ENCODE measurements at places on chromosomes 7 and 10.

GRCh38 chr10:105121743-105122142 lies 480.7 kb downstream of the SORCS3 start:
- DNase-seq: no peak

DNA sequence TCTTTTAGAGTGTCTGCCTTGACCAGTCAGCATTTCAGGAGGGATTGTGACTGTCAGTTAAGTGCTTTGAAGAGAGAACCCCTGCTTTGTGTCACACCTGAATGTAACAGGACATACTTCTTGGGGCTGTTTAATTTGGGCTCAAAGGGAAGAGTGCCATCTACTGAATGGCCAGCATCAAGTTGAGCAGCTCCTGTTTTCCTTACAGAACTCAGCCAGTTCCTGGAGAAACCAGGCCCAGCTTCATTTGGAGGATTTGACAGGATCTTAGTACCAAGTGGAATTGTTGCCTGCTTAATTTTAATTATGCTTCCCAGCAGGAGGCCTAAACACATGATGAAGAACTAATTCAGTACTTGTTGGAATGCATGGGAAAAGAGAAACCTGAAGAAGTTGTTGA lies 8.3 kb downstream of the ADD3 start:
- no peak for DNase-seq

DNA sequence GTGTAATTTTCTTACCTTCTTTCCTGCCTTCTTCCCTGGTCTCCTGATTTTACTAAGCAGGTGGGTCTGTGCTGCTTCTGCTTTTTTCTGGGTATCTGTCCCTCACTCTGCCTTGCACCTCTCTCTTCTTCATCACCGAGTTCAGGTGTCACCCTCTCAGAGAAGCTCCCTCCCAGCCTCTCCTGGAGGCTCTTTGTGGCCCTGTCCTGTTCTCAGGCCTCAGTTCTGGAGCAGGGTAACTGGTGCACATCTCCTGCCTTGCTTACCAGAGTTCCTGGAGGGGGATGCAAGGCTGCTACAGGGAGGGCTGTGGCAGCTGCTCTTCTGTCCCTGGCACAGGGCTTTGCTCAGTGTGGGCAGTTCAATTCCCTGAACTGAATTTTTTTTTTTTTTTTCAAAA lies 66.1 kb downstream of the RBM33 start:
- DNase-seq: no peak

GRCh38 chr7:40546616-40547501 lies 412.1 kb downstream of the SUGCT start:
- no peak for DNase-seq

DNA sequence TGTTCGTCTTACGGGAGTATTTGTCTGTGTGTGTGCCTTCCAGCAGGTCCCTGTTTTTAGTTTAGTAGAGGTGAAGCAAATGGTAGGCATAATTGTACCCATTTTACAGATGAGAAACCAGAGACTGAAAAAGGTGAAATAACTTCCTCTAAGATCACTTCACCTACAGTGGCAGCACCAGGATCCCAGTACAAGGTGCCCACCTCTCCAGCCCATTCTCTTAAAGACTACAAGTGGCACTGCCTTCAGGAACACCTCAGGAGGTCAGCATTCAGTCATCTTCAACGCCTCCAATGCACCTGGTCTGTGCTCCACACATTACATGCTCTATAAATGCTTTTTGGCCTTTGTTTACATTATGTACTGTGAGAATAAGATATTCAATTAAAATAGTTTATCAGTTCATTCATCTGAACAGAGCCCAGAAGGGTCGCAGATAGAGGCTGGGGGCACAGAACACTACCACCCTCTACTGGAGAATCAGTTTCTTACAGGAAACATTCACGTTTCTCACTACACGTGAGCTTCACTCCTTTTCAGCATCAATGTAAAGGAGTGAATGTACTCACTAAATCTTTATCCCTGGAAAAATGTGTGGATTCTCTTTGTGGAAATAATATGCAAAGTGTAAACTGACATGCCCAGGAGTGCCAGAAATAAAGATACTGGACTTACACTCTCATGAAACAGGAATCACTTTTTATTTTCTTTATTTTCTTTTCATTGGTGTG lies 45.5 kb upstream of the ABLIM1 start:
- peak; percentile 47 for DNase-seq

GRCh38 chr7:712381-713138 lies 13.9 kb upstream of the DNAAF5 start:
- no peak for DNase-seq

DNA sequence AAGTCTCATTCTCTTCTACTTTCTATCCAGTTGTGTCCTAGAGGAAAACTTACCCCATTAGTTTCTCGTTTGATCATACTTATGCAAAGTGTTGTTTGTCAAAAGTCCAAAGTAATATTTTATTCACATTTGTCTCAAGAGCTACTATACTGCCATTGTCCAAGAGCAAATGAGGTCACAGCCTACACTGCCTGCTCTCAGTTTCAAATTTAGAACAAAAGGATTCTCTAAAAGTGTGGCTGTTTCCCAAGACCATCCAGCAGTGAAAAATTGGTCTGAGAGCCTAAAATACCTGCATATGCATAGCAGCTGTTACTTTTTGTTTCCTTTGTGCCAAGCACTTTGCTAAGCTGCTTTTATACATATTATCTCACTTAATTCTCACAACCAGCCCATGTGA lies 439.5 kb upstream of the NFE2L3 start:
- no peak for DNase-seq

DNA sequence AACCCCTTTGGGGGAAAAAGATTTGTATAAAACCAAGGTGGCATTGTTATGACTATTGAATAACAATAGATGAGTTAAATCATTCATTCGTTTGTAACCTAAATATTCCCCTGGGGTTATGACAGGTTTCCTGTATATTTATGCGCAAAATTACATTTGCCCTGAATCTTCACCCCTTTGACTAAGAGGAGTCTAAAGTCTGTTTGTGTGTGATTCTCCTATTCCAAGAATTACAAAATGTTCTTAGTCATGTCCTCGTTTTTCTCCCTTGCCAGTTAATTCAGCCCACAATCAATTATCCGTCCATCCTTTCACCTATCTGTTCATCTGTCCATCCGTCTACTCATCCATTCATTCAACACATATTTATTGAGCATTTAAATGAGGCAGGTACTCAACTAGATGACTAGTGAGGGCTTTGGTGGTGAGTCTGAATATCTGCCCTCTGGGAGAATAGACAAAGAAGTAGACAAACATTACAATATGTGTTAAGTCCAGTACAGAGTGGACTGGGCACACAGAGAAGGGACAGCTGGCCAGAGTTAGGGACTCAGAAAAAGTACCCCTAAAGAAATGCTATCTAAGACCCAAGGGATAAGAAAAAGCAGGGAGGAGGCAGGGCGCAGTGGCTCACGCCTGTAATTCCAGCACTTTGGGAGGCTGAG lies 35.6 kb upstream of the TCF7L2 start:
- DNase-seq: no peak

- no peak for DNase-seq
Observed at GRCh38 chr7:142063551-142064442, 47.7 kb upstream of the MGAM2 start.

GRCh38 chr7:156676263-156676662 lies 35.7 kb downstream of the RNF32 start:
- DNase-seq: no peak

DNA sequence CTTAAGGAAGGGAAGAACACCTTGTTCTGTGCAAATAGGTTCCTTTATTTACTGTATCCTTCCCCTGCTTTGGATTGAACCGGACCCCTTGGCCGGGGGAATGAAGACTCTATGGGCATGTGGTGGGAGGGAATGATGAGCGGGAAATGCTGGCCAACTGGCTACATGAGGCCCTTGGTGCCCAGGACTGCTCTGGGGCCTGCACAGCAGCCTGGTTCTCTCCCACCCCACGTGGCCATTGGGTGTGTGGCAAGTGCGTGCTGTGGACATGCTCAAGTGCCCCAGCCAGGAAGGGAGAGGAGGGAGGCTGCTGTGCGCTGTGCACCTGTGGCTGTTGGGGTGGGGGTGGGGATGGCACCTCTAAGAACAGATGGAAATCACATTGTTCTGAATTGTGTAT lies 917.0 kb upstream of the GHITM start:
- DNase-seq: no peak

- no peak for DNase-seq
Observed at GRCh38 chr10:122828716-122829255, 16.9 kb downstream of the CUZD1 start.

Measured in NCI-H510A treated with DMSO at 0.1 percent for 48 hours (cell line).